ENCODE measurements at places on chromosomes 4 and X.

- no peak for DNase-seq
Observed at GRCh38 chrX:43375136-43375535, 281.0 kb upstream of the MAOA start.

DNA sequence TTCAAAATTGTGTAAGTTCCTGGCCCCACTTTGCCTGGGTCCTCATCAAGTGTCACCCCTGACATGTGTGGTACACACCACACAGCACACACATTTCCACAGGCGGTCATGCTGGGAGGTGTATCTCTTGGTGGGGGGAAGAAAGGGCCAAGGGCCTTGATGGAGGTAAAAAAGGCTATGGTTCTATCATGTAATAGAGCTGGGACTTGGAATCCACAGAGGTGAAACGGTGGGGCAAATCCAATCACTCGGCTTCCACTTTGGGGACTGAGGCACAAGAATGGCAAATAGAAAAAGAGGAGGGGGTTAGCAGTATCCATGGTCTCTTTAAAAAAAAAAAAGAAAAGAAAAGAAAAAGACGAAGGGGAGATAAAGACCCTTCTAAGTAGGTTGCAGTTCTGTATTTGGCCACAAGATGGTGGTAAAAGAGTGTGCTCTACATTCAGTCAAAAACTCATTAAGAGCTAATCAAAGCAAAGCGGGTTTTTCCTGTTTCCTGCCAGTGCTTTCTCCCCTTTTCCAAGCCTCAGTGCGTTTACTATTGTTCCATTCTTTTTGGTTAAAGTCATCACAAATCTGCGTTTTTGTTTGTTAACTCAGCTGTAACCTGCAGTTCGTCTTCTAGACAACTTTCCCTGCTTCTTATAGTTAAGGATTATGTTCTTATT, 37.0 kb upstream of the ATP6AP2 start:
- no peak for DNase-seq

- no peak for DNase-seq
Observed at GRCh38 chr4:137541876-137542646, 9.8 kb upstream of the PCDH18 start.

- no peak for DNase-seq
Observed at GRCh38 chrX:29155286-29155685, 568.0 kb downstream of the IL1RAPL1 start.
